ENCODE measurements at places on chromosomes 16 and 17.

DNA sequence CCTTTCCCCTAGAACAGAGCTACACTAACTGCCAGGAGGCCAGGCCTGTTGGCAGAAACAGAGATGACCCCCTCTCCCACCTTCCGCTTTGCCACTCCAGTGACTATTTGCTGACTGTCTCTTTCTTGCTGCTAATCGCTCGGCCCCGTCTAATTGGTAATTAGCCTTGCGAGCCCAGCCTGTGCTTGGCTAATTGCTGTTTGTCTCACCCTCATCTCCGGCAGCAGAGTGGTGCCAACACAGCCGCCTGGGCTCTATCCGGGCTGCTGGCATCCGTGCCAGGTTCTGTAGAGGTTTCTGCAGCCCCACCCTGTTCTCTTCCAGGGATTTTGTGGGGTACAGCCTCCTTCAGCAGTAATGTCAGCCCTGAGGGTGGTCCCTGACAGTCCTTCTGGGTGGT is 27.4 kb upstream of the PHB1 start:
- DNase-seq, result no peak

DNA sequence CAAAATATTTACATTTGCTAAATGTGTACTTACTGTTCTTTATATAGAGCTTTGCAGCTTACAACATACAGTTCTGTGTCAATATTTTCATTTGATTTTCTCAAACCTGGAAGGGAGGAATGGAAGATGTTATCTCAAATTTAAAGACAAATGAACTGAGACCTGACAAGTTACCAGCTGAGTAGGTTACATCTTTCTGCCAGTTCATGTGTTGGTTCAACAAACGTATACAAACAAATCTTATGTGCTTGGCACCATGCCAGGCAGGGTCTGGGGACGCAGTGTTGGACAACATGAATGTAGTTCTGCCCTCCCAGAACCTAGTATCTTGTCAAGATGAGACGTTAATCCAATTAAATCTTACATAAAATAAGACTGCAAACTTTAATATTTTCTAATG is 507.5 kb upstream of the HSBP1 start:
- no peak for DNase-seq

GRCh38 chr17:75249564-75249963 is 11.8 kb downstream of the GGA3 start:
- no peak for DNase-seq

- DNase-seq, result peak; percentile 89
Observed at GRCh38 chr16:70251629-70252354, at the start of gene EXOSC6. EXOSC6 (minus strand) TSS chr16:70251940; CDS start chr16:70251900, 40 bp downstream.

DNA sequence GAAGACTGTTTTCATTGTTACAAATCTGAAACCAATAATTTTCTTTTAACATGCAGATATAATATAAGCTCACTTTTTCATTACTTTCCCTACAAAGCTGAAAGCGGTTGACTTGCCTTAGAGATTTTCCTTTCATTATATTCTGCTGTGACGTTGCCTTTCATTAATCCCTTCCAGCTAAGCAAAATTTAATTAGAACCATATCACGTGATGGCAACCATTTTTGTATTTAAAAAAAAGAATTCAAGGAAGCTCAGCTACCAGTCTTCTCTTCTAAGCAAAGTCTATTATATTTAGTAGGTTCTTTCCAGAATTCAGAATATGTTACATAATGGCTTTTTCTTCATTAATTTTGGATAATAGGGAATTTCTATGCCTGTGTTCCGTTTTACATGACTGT is 186.5 kb downstream of the PRKCA start:
- no peak for DNase-seq

GRCh38 chr17:59666235-59666634 is 41.0 kb downstream of the PTRH2 start:
- DNase-seq, result no peak

DNA sequence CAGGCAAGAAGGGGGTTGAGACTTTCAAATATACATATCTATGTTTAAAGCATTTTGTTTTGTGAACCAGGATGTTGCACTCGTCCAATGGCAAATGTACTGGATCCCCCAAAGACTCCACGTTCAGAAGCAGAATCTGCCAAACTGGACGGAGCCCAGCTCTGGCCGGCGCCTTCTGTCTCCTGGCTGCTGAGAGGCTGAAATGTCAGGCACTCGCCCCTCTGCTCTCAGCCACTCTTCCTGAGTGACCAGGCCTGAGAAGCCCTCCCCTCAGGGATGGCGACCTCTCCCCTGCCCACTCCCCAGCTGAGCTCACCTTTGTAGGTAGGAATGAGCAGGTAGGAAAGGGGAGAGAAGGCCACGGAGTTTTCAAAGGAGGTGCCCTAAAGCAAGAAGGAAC is 187.5 kb upstream of the FOXF1 start:
- DNase-seq, result no peak

DNA sequence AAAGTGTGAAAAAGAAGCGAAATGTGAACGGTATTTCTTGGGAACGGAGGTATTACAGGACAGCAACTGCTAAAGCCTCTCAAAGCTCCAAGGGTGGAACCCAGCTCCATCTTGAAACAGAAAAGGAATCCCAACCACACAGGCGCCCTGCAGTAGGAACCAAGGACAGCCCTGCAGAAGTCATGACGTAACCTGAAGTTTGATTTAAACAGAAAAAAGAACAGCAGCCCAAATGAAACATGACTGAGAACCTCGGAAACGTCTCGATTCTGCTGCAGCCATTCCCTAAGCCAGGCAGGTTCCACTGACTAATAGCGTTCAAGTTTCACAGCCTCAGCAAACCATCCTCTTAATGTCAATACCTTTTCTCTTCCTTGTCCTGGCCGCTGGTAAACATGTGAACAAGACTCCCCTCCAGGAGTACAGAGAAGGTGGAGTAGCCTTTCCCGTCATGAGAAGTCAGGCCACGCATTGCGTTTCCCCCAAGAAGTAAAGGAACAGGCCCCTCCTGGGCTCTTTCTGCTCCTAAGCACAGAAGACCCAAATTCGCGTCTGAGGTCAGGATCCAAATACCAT is 20.1 kb downstream of the SIAH1 start:
- no peak for DNase-seq

DNA sequence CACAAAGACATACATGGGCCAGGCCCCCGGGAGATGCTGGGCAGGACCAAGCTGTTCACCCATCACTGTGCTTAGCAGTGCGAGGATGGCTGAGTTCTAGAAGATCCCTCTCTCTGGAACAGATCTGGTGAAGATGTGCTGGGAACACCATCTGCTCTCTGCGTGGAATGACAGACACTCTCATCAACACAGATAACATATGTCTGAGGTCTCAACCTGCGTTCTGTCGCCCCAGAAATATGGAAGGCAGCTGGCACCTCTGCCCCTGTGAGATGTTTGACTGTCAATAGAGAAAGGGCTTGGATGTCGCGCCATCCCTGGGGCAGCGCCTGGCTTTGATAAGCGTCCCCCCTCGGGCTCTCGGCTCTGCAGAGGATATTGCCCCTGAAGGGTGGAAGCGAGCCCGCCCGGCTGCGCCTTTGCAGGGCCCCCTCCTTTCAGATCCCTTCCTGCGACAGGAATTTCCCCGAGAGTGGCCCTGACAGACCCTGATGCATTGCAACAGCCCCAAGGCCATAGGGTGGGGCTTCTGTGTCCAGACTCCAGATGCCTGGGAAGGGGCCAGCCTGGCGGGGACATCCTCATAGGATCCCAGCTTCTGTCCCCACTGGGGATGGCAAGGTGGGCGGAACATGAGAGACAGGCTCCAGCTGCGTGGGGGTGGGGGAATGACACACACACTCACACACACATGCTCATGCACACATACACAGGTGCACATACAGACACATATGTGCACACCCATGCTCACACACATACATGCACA is 86.9 kb upstream of the ZNF469 start:
- no peak for DNase-seq

GRCh38 chr17:63523253-63523855 is at the start of gene KCNH6:
KCNH6 (plus strand) TSS chr17:63523358; CDS start chr17:63523414, 56 bp downstream.
- no peak for DNase-seq
